ENCODE measurements at places on chromosomes 7 and 10.

- no peak for DNase-seq
These were observed 81.5 kb downstream of the SEMA3C start for GRCh38 chr7:80837345-80837744.

- peak; percentile 41 for DNase-seq
These were observed 131.6 kb upstream of the KLF14 start for GRCh38 chr7:130865408-130866236.

- DNase-seq, result no peak
These were observed 35.5 kb downstream of the GPR22 start for GRCh38 chr7:107505362-107505761.

- DNase-seq, result no peak
These were observed 24.8 kb downstream of the OR9A2 start for GRCh38 chr7:143002106-143002505.

DNA sequence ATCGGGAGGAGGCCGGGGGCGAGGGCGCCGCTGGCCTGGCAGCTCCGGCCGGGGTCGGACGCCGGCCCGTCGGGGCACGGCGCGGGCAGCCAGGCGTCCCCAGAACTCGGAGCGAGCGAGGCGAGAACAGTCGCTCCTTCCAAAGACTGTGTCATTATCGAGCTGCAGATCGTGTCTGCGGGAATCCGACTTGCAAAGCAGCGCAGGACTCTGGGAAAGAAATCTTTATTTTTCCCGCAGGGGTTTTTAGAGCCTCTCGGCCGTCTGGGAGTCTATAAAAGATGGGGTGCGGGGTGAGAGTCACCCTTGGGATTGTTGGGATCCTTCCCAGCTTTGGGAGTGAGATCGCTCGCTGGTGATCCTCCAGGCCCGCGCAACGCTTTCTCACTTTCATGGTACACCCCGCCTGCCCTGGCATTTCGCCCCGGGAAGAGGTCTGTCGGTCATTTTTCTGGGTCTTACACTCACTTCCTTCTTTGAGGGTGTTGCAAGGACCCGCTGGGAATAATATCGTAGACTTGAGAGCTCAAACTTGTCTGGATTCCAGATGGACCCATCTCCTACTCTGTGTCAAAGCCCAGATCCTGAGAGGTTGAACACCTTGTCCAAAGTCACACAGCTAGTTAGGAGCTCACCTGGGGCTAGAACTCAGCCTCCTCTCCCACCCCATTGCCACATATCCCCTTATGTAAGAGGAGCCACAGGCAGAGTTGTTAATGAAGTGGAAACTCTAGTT, 1.0 kb downstream of the UBTD1 start:
- DNase-seq, result peak; percentile 72

DNA sequence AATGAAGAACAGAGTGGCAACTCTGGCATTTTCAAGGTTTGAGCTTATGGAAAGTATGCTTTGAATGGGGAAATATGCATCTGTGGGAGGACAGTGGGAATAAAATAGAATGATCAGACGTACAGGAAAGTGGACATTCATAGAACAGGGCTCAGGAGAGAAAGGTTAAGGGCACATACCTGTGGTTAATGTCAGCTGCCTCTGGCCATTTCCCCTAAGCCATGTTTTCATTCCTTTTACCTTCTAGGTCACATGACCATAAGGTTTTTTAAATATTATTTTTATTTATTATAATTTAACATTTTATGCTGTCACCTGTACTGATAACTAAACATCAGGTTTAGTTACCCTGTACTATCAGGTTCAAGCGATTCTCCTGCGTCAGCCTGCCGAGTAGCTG, 52.8 kb downstream of the LRRC4 start:
- no peak for DNase-seq

- no peak for DNase-seq
These were observed 20.3 kb downstream of the TLX1 start for GRCh38 chr10:101151395-101151794.

GRCh38 chr7:25726170-25726780, 425.7 kb upstream of the NFE2L3 start:
- DNase-seq, result no peak

GRCh38 chr7:91086200-91086599, 178.0 kb upstream of the FZD1 start:
- no peak for DNase-seq

- no peak for DNase-seq
These were observed 51.9 kb upstream of the PTN start for GRCh38 chr7:137395420-137395819.

- no peak for DNase-seq
These were observed 99.6 kb upstream of the LYZL1 start for GRCh38 chr10:29189256-29189655.

DNA sequence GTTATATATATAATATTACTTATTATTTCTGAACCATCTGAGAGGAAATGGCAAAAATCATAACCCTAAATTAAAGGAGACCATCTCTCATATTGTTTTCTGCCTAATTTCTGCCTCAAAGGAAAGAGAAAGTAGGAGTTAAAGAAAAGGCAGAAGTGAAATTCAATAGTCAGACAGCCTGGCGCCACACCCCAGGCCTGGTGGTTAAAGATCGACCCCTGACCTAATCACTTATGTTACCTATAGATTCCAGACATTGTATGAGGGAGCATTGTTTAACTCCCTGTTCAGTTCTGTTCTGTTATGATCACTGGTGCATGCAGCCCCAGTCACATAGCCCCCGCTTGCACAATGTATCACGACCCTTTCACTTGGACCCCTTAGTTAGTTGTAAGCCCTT, 24.9 kb upstream of the CHST3 start:
- no peak for DNase-seq

- DNase-seq, result no peak
These were observed 189.7 kb downstream of the TMEM26 start for GRCh38 chr10:61263518-61263917.

- DNase-seq, result no peak
These were observed 10.7 kb downstream of the SLC26A3 start for GRCh38 chr7:107792364-107792763.

DNA sequence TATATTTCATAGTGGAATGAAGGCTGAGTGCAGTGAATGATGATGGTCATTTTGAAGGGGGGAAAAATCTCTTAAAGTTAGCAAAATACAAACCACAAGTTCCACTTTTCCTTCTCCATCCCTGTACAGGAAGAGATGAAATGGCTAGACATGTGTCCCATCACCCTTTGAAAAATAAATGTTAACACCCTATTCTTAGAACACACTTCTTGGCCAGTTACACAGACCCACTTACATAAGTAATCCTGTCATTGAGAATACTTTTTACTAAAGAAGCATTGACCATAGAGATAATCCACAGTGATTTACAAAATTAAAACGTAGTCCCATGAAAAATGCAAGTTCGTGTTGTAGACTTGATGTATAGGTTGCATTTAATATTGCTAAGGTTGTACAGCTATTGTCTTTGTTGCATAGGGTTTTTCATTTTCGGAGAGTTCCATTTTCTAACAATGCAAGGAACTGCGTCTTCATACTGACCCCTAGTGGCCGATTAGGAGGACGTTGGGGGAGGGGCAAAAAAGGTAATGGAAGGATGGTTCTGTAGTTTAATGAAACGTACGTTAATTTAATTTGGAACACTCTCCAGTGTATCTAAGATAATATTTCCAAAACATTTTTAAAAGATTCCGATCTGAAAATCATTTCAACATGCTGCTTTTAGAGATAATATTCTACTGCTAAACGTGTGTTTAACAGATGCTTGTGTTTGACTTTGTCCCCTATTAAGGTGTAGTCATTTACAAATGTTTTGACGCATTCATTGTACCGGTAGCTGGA, 60.9 kb downstream of the ARMC3 start:
- DNase-seq, result peak; percentile 80

DNA sequence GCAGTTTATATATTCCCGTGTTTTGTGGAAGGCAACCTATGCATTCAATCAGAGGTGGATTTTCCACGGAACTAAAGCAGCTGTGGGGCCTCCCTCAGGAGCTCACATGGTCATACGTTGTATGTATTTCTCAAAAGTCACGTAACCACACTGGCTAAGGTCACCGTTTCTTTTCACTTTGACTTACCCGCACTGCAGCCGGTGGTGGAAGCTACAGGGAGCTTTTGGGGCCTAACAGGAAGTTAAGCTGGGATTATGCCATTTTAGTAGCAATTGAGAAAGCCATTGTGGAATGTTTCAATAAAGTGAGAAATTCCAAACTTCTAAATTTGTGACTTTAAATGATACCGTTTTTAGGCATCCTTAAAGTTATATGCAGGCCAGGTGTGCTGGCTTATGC, 111.2 kb upstream of the KLF6 start:
- DNase-seq, result no peak

DNA sequence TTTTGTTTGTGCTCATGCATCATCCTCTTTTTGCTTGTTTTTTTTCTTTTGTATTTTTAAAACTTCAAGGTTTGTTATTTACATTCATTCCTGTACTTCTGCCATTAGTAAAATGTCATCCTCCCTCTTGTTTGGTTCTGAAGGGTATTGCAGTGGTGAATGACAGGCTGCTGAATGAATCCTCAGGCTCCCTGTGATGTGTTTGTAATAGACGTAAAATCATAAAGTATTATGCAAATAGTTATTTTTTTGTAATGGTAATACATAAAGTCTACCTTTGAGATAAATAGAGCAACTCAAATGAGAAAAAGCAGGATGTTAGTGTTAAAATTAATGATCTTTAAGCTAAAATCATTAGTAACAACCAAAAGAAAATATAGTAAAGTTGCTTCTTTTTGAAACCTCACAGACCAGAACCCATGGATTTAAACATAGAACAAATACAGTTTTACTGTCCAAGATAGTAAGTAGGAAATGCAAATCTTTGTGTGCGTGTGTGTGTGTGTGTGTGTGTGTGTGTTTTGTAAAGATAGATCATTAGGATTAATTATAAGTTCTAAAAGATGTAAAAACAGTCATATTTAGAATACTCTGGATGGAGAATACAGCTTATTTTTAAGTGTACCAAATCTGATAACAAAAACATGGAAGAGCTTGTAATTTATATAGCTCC, 4.5 kb downstream of the GLCCI1 start:
- no peak for DNase-seq

DNA sequence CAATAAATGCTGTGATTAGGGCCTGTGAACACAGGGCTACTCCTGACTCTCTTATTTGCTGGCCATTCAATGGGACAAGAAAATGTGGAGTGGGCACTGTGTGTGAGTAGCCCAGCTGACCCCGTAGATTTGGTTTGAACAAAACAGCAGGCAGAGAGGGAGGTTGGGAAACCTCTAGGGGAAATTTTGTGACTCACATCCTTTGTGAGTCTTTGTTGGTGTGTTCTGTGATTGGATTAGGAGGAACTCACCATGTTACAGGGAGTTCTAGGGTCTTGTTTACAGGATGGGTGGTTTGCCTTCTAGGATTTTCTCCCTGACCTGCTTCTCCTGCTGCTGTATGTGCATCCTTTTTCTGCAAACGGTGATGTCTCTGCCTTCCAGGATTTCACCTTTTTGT, 128.3 kb upstream of the MKI67 start:
- no peak for DNase-seq

DNA sequence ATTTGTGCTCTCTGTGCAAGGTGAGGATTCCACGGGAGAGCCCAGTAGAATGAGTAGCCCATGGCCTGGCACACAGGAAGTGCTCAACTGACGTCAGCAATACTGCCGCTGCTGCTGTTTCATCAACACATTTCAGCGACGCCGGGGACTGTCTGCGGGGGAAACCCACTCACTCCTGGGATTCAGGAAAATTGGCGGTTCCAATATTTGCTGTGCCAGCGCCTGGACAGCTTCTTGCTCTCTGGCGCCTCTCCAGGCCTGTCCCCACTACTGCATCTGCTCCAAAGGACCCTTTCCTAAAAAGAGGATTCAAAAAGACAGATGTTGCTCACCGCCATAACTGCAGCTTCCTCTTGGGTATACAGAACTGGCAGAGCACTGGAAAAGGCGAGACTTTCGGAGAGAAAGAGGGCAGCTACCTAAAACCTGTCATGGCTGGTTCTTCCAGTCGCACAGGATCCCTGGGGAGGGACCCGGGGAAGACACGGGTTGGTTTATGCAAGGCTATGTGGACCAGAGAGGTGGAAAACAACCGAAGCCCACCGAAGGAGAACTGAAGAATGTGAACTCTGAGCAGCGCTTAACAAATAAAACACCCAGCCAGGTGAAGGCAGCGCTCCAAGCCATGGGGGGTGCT, 39.7 kb upstream of the ENO4 start:
- DNase-seq, result peak; percentile 29

GRCh38 chr10:15325243-15325943, 45.7 kb downstream of the FAM171A1 start:
- DNase-seq, result peak; percentile 56

- DNase-seq, result no peak
These were observed 177.1 kb downstream of the POU6F2 start for GRCh38 chr7:39154815-39155214.

DNA sequence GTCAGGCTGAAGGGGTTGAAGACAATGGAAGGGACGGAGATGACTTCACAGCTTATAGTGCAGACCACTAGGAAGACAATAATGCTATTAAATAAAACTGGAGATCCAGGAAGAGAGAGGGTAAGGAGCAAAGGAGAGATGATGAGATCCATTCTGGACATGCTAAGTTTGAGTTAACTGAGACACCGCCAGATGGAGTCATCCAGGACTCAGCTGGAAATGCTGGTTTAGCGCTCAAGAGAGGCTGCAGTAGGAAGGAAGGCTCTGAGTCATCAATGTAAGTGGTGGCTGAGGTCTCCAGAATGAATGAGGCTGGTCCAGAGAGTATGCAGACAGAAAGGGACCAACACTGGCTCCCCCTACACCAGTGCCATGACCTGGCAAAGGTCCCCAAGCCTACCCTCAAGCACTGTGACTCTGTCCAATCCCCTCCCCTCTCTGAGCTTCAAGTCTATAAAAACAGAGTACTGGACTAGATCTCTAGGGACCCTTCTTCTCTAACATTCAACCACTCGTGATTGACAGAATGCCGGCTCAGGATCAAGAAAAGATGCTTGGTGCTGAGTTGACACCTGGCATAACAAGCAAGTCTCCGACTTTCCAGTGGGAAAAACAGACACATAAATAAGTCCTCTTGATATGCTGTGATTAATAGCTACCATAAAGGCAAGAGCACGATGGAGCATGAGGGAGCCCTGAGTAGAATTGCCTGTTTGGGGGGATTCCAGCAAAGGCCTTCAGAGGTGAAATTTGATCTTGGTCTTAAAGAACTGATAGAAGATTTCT, 8.9 kb downstream of the GFRA1 start:
- no peak for DNase-seq

- peak; percentile 61 for DNase-seq
These were observed 620 bp downstream of the SLK start for GRCh38 chr10:103967448-103968071.

DNA sequence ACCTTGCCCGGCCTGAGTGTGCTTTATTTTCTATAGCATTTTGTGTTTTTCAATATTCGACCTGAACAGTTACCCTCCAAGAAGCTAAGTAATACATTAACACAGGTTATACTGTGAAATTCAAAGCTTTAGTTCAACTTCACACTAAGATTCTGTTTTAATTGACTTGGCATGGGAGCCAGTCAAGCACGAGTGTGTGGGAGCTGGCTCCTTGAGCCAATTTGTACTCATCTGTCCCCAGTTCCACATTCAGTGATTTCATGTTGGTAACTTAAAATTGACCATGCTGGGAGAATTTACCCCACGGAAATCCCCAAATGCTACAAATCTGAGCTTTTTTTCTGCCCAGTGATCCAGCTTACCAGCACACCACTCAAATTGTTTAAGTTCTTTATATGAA, 20.3 kb downstream of the TSPAN12 start:
- no peak for DNase-seq

- DNase-seq, result no peak
These were observed 109.6 kb downstream of the SRPK2 start for GRCh38 chr7:105278973-105279687.

Measured in muscle of leg (tissue), 16 donors.